ENCODE measurements at places on chromosomes 6 and 20. TPM values are rescaled to one million over a fixed set of nuclear protein-coding genes. Genes with fewer than 3 reads are reported as not detected.

- no peaks in the 10 kb centered on the region for H3K4me1 ChIP-seq
- H3K36me3 ChIP-seq = no peaks in the 10 kb centered on the region
- no peaks in the 10 kb centered on the region for H3K27me3 ChIP-seq
- H3K4me3 ChIP-seq = no peak overlapping the region
Observed at GRCh38 chr6:35230950-35231349, 17.2 kb downstream of the SCUBE3 start.

DNA sequence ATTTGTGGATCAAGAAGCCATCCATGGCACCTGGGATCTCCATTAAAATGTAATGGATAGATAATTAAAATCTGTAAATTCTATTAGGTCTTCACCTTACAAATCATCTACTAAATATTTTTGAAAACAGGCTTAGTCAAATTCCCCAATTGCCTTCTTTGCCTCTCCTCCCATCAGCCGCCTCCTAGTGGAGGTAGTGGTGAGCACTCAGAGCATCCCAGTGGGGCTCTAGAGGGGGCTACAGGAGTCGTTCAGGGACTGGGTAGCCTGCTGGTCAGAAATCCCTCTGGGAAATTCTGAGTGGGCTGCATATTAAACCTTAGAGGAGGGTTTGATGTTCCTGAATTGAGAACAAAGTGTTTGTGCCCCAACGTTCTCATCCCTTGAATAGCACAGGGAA lies 20.8 kb upstream of the PAX1 start:
- no peak overlapping the region for H3K27ac ChIP-seq
- H3K4me3 ChIP-seq = no peak overlapping the region
- H3K27me3 ChIP-seq = no peaks in the 10 kb centered on the region
- DNase-seq = no peak

The PRL gene
- total RNA-seq = not detected

DNA sequence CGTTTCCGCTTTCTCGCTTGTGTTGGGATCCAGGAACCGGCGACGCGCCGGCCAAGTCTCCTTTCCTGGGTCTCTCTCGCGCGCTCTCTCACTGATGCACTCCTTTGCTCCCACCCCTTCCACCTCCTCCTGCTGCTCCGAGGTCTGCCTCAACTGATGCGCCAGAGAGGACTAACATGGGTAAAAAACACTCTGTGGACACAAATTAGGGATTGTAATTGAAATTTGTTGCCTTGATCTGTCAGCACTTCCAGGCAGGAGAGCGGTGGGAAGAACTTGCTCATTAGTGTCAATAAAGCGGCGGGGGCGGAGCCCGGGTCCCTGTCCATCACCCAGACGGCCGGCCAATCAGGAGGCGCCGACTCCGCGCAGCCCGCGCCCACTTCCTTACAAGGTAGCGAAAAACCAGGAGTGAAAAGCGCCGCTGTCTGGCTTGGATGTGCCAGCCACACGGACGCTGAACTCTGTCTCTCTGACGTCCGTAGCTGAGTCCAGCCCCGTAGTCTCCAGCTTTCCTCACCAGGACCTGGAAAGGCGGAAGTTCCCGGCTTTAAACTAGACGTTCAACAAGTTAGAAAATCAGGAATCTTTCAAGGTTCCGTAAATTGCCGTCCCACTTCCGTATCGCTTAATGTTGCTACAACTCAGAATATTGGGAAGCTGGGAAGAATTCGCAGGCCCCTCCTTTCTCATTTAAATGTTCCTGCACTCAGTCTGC lies at the start of gene TBX18:
TSS of gene TBX18 (minus strand) at position 267 of the 718 bp plus-strand sequence. CDS start 417 bp downstream, outside the sequence.
- H3K27ac ChIP-seq = no peak within 1 kb of the TSS
- DNase-seq = peak; percentile 43
- H3K4me3 ChIP-seq = peak within 1 kb of the TSS; percentile 53
- peaks cover 9% of the 10 kb centered on the region for H3K36me3 ChIP-seq

Data from activated CD4-positive, alpha-beta memory T cell treated with anti-CD3 and anti-CD28 coated beads for 36 hours (primary cell).